Neural progenitor cell (in vitro differentiated cells): ENCODE measurements at places on chromosomes 1 and 21. TPM values are rescaled to one million over a fixed set of nuclear protein-coding genes. Genes with fewer than 3 reads are reported as not detected.

DNA sequence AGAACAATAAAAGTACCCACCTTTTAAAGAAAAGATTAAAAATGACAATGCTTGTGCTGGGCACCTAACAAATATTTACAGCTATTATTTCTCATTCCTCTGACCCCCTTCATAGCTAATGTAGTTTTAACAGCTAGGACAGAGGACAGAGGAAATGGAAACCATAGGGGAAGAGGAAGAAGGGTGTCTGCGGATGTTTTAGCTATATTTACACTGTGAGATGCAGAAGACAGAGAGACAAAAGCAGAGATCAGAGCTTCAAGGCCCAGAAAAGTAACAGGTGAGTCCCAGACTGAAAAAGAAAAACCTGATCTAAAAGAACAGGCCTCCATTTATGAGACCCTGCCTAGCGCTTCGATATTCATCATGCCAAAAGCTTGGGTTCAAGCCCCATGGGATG lies 72.0 kb downstream of the ZNF281 start:
- H3K4me1 ChIP-seq = no peaks in the 10 kb centered on the region
- no peaks in the 10 kb centered on the region for H3K27me3 ChIP-seq
- DNase-seq = no peak
- H3K36me3 ChIP-seq = no peaks in the 10 kb centered on the region

DNA sequence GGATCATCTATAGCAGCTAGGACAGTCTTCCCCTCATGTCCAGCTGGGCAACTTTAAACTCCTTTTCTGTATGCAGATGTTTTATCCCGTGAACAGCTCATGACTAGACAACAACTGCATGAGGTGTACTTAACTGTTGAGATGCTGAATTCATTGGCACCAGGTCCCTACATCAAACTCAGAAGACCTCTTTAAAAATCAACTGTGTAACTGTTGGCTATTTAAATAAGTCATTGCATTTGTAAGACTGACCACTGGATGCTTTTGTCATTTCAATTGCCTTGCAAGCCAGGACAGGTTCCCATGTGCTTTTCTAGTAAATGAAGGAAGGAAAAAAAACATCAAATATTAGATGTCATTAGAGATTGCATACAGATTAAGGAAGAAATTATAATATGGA lies 28.3 kb upstream of the GORAB start:
- no peaks in the 10 kb centered on the region for H3K36me3 ChIP-seq
- H3K4me1 ChIP-seq = no peaks in the 10 kb centered on the region
- H3K4me3 ChIP-seq = no peak overlapping the region
- DNase-seq = no peak
- H3K27me3 ChIP-seq = no peaks in the 10 kb centered on the region

The DCDC2B gene
- not detected in 2 replicates for total RNA-seq

The STUM gene
- total RNA-seq = 0.19 TPM in 1 of 2 replicates, not detected in the other

- no peak overlapping the region for H3K4me3 ChIP-seq
- no peaks in the 10 kb centered on the region for H3K27me3 ChIP-seq
- no peak for DNase-seq
- H3K36me3 ChIP-seq = peaks cover 10% of the 10 kb centered on the region
- no peak overlapping the region for H3K27ac ChIP-seq
Measured at GRCh38 chr1:46277658-46278373, 25.6 kb downstream of the LRRC41 start.

- no peaks in the 10 kb centered on the region for H3K4me1 ChIP-seq
- H3K36me3 ChIP-seq = no peaks in the 10 kb centered on the region
- peaks cover 100% of the 10 kb centered on the region for H3K27me3 ChIP-seq
Measured at GRCh38 chr1:110672753-110673108, 2.0 kb downstream of the KCNA3 start.

The HAO2 gene
- total RNA-seq = not detected in 2 replicates

DNA sequence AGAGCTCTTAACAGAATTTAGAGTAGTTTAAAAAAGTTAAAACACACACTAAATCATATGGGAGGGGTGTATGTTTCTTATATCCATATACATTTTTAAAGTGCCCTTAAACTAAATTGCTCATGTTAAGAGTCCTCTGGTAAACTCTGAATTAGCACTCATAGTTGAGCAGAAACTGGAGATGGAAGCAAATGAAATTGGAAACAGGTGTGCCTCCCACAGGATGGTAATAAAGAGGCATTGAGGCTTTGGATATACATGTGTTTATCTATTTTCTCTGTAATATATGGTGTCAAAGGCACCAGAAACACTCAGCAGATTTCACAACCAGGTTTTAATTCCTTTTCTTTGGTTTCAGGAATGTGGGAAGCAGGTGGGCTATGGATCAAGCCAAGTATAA lies 188.6 kb downstream of the HS2ST1 start:
- H3K4me3 ChIP-seq = no peak overlapping the region
- no peak overlapping the region for H3K27ac ChIP-seq
- no peaks in the 10 kb centered on the region for H3K36me3 ChIP-seq
- no peaks in the 10 kb centered on the region for H3K27me3 ChIP-seq

DNA sequence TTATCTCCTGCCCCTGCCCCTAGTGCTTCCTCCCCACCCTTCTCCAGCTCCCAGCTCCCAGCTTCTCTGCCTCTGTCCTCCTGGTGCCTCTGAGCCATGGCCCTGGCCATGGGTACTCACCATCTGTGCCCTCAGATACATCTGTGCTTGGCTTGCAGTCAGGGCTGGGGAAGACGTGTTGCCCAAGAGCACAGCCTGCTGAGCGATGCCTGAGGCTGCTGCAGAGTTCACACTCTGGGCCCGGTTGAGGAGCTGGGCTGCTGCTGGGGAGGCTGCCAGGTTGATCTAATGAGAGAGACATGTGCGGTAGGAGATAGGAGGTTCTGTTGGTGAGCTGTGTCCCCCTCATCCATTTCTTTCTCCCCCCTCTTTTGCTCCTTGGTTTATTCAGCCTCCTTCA lies 49.4 kb upstream of the A3GALT2 start:
- H3K4me3 ChIP-seq = no peak overlapping the region
- peaks cover 21% of the 10 kb centered on the region for H3K4me1 ChIP-seq
- peaks cover 10% of the 10 kb centered on the region for H3K27me3 ChIP-seq
- no peaks in the 10 kb centered on the region for H3K36me3 ChIP-seq
